Stimulated activated CD8-positive, alpha-beta memory T cell treated with anti-CD3 and anti-CD28 coated beads, Interleukin-7, amount 100 ng/mL, for 24 hours (primary cell): ENCODE measurements at places on chromosomes 1 and 21.

DNA sequence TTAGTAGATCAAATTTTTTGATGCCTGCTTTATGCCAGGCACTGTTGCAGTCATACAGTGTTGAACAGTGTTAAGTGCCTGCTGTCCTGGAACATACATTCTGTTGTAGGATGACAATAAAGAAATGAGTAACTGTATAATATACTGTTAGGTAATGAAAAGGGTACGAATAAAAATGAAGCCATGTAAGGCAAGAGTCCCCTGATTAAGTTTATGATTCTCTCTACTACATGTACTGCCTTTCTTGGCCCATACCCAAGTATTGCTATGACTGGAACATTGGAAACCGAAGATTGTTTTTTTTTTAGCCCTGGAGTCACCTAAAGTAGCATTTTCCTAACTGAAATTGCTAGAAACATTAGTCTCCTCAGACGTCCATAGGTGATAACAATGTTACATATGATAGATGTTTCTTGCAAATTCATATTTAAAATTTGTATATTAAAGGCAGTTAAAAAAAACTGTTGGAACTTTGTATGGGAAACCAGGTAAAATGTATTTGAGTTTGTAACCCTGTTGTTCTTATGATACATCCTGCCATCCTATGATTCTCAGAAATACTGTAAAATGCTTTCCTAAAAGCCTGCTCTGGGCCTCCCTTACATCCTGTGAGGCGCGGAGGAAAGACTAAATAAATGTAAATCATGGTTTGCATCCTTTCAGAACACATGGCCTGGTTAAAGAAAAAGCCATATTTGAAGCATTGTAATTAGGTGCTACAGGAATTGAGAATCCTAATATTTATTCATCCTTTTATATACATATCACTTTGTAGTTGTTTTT, 5.8 kb downstream of the ATP5PB start:
- DNase-seq: no peak

GRCh38 chr1:68819190-68819829, 322.4 kb upstream of the DEPDC1 start:
- no peak for DNase-seq

DNA sequence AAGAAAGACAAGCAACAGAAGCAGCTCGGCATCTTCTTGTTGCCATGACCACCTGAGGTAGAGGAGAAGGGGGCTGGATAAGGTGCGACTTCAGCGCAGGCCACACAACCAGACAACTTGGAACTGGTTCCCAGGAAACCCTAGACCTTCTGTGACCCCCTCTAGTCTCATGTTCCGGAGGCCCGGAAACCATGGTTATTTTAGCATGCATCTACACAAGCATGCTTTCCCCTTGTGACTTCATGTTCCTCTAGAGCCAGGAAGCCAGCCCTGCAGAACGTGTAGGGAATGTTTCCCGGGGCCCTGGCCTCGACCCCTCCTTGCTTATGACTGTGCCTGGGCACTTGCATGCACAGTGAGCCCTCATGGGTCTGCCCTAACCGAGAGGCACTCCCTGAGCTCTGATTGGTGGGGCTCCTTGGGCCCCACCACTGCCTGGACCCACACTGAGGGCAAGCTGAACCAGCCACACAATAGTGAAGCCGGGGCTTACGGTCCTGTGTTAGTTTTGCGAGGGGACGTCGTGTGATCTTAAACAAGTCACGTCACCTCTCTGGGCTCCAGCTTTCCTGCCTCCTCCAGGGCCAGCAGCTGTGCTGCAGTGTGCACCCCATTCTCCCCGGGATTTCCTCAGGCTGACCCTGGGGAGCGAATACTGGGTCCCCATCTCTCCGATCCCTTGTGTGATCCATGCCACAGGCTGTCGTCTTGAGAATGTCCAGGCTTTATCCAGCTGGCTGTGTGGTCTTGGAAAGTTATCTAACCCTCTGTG, 12.0 kb upstream of the MX2 start:
- no peak for DNase-seq

DNA sequence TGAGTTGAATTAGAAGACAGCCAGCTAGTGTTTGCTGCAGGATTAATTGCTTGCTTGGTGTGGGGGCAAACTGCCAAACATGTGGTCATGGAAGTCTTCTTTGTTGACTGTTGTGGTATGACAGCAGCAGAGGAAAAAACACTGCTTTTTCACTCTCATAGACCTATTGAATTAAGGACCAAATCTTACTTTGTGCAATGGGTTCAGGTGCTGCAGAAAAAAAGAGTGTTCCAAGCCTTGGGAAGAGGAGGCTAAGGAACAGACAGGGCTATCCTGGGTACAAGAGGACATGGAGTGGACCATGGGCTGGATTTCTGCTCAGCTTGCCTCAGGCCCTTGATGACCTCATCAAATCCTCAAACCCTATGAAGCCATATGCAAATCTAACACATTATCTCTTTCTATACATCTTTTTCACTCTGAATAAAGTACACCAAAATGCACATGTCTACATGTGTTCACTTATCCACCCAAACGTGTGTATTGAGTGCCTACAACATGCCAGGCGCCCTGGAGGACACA, 61.5 kb downstream of the SIPA1L2 start:
- DNase-seq: no peak

GRCh38 chr1:36464605-36465393, 615 bp upstream of the MRPS15 start:
- no peak for DNase-seq

GRCh38 chr1:157226739-157227138, 88.5 kb upstream of the ETV3 start:
- no peak for DNase-seq

- DNase-seq: no peak
Measured at GRCh38 chr1:178871551-178872320, 859 bp upstream of the ANGPTL1 start.

DNA sequence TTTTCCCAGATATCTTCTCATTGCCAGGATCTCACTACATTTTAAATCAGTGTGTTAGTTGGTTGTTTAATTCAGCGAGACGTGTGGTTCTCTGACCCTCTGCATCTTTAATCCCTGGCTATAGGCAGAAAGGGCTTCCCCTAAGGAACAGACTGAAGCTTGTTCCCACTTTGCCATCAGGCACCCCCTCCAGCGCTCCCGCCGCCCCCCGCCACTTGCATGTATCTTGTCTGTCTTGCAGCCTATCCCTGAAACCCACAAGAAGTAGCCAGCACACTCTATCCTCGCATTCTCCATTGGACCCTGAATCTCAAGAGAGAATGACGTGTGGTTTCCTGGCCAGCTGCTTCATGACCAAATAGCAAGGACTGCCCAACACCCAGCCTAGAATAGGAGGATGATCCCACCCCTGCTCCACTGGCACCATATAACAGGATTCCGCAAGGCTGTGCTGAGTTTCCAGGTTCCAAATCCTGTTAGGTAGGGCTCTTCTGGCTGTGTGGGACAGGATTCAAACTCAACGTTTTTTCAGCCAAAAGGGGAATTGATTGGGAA, 7.8 kb downstream of the CLDN19 start:
- no peak for DNase-seq

GRCh38 chr1:73627723-73628122, 570.3 kb downstream of the LRRIQ3 start:
- no peak for DNase-seq

DNA sequence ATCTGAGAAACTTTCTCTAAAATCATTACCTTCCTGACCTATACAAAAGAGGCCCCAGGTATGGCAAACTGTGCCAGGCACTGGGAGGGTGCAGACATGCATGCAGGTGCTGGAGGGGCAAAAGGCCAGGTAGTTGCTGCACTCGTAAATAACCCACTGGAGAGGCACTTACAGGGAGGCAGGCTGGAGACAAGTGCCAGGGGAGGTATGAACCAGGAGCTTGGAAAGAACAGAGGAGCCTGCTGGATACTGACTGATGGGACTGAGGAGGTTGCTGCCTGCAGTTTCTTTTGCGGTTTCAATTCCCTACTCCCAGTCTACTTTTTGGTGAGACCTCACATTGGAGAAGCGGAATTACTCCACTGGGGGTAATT, 113.9 kb downstream of the DSCAM start:
- DNase-seq: no peak

GRCh38 chr1:205528887-205529825, 24.7 kb downstream of the CDK18 start:
- peak; percentile 83 for DNase-seq

DNA sequence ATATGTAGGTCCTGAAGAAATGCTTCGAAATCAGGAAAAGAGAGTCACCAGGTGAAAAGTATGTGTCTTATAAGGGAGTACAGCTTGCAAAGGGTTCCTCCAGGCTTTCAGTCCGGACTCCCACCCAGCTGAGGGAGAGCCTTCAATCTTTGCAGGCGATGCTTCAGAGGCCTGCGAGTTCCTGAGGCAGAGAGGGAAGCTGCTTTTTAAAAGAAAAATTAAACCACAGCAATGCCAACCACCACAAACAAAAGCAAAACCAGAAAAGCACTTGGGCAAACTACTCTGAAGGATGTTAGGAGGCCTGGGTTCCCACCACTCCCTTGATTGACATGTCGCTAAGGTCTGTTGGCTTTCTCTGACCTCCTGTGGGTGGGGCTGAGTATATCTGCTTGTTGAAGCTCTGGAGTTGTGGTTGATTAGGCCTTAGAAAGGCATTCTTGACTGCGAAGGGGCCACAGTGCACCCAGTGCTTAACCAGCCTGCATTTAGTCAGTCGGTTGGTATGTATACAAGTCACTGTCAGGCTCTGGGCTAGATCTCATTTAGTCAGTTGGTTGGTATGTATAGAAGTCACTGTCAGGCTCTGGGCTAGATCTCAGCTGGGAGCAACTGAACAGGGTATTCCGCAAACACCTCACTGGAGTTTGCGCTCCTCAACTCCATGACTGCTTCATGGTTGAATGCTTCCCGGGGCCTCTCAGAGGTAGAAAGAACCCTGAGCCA, 1.2 kb downstream of the NIPAL3 start:
- DNase-seq: no peak

DNA sequence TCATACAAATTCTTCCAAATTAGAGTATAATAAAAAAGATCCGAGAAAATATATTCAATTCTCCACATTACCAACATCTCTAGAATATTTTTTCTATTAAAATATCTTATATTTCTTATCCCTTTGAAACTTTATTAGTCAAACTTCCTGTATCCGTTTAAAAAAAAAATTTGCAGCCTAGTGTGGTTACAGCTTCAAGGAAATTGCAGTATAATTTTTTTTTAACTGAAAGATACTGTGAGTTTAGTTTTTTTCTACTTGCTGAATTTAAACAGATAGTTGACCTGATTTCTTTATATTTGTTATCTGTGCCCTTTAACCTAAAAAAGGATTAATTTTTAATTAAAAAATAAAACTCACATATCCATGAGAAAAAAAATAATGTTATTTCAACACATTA, 1.5 kb downstream of the RGS18 start:
- no peak for DNase-seq

- DNase-seq: no peak
Measured at GRCh38 chr1:8571200-8571984, 246.0 kb downstream of the RERE start.

GRCh38 chr1:46735708-46736324, 16.9 kb upstream of the EFCAB14 start:
- DNase-seq: no peak
